Pancreas (tissue), 10 donors: ENCODE measurements at places on chromosomes 5 and 9.

GRCh38 chr5:84085387-84086041 is 299.2 kb downstream of the EDIL3 start:
- H3K36me3 ChIP-seq = no peaks in the 10 kb centered on the region
- no peak overlapping the region for H3K27ac ChIP-seq
- H3K4me3 ChIP-seq = no peak overlapping the region
- no peaks in the 10 kb centered on the region for H3K27me3 ChIP-seq

GRCh38 chr5:169911448-169912212 is 68.7 kb downstream of the INSYN2B start:
- H3K4me1 ChIP-seq = no peaks in the 10 kb centered on the region
- DNase-seq = no peak
- no peak overlapping the region for H3K27ac ChIP-seq
- H3K4me3 ChIP-seq = no peak overlapping the region
- no peaks in the 10 kb centered on the region for H3K27me3 ChIP-seq

GRCh38 chr9:88672874-88673689 is 138.1 kb downstream of the NXNL2 start:
- no peak overlapping the region for H3K4me3 ChIP-seq
- DNase-seq = no peak
- H3K27me3 ChIP-seq = no peaks in the 10 kb centered on the region
- H3K4me1 ChIP-seq = no peaks in the 10 kb centered on the region
- no peaks in the 10 kb centered on the region for H3K36me3 ChIP-seq

GRCh38 chr5:159003045-159004030 is 96.4 kb downstream of the EBF1 start:
- DNase-seq = no peak
- no peaks in the 10 kb centered on the region for H3K4me1 ChIP-seq
- H3K36me3 ChIP-seq = no peaks in the 10 kb centered on the region
- no peak overlapping the region for H3K4me3 ChIP-seq
- H3K27ac ChIP-seq = no peak overlapping the region

DNA sequence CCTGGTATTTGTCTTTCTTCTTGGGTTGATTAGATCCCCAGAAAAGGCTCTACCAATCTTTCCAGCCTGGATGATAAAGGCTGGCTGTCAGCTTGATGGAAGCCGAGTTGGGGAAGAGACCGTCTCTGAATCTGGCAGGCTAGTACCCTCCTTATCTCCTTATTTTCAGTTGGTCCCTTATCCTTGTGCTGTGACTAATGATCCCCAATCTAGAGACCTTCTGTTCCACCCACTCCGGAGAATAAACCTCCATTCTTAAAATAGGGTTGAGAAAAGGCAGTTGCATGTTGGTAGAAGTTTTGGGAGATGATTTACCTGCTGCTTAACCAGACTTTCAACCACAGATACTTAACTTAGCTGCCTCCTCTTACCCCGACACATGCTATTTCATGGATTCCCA is 52.3 kb downstream of the PRKACG start:
- no peak overlapping the region for H3K4me3 ChIP-seq
- H3K36me3 ChIP-seq = no peaks in the 10 kb centered on the region
- H3K27ac ChIP-seq = no peak overlapping the region

GRCh38 chr9:7117676-7118561 is 360.1 kb downstream of the KDM4C start:
- H3K4me1 ChIP-seq = peaks cover 16% of the 10 kb centered on the region
- H3K27ac ChIP-seq = no peak overlapping the region
- H3K4me3 ChIP-seq = no peak overlapping the region
- no peak for DNase-seq

GRCh38 chr5:106080535-106080934 is 1590.2 kb downstream of the EFNA5 start:
- H3K4me1 ChIP-seq = no peaks in the 10 kb centered on the region
- H3K27ac ChIP-seq = no peak overlapping the region
- H3K27me3 ChIP-seq = no peaks in the 10 kb centered on the region
- no peak for DNase-seq

DNA sequence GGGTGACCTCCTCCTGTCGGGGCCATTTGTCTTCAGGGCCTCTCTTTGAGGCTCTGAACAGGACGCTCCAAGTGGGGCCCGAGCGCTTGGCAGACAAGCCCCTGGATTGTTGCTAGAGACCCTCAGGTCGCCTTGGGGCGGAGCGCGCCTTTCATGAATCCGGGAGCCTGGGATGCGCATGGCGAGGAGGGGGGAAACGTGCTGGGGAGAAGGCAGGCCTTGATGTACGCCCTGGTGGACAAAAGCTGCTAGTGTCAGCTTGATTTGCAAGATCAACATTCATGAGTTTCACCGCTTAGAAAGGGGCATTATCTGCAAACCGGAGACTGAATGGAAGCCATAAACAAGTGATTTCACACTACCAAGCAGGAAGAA is 226.3 kb downstream of the SMARCA2 start:
- no peaks in the 10 kb centered on the region for H3K27me3 ChIP-seq
- peak overlapping the region; percentile 83 for H3K27ac ChIP-seq
- DNase-seq = peak; percentile 27
- no peak overlapping the region for H3K4me3 ChIP-seq
- no peaks in the 10 kb centered on the region for H3K36me3 ChIP-seq

GRCh38 chr5:172569861-172570558 is 71.1 kb upstream of the NEURL1B start:
- H3K36me3 ChIP-seq = no peaks in the 10 kb centered on the region
- no peak overlapping the region for H3K4me3 ChIP-seq
- H3K27ac ChIP-seq = no peak overlapping the region
- H3K4me1 ChIP-seq = no peaks in the 10 kb centered on the region

- no peaks in the 10 kb centered on the region for H3K4me1 ChIP-seq
- no peaks in the 10 kb centered on the region for H3K36me3 ChIP-seq
- H3K27me3 ChIP-seq = no peaks in the 10 kb centered on the region
- no peak for DNase-seq
Measured at GRCh38 chr9:30584559-30584958, 1799.9 kb upstream of the ACO1 start.

DNA sequence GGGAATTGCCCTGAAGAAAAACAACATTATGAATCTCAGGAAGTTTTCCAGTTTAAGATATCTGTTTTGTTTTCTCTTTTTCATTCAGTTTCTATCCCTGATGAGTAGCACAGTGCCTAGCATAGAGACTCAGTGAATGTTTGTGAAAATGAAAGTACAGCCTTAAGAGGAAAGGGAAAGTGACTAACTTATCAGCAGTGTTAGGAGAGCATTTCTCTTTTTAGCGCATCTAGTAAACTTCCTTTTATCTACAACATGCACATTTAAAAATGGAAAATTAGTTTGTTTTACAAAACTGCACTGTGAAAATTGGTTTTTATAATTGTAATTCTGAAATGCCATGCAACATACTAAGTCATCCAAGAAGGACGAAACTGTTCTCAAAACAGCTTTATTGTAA is 110.8 kb downstream of the SMARCA2 start:
- H3K27ac ChIP-seq = no peak overlapping the region
- H3K36me3 ChIP-seq = no peaks in the 10 kb centered on the region
- H3K4me1 ChIP-seq = peaks cover 24% of the 10 kb centered on the region
- H3K27me3 ChIP-seq = no peaks in the 10 kb centered on the region
- DNase-seq = no peak

DNA sequence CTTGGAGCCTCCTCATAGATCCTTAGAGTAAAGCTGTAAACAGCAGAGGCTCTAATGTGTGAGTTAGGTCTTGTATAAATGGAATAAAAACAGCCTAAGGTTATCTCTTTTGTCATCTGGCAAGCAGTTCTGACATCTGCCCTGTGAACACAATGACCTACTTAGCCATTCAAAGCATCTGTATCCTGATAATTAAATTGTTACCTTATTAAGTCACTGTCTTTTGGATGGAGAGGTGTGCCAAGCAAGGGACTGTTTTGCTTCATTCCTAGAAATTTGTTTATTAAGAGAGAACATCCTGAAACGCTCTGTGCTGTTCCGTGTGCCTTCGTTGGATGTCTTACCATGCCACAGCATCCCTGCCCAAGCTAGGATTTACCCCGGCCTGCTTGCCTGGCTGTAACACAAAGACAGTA is 1.5 kb downstream of the LSM11 start:
- H3K27me3 ChIP-seq = no peaks in the 10 kb centered on the region
- DNase-seq = no peak
- no peak overlapping the region for H3K27ac ChIP-seq
- H3K36me3 ChIP-seq = no peaks in the 10 kb centered on the region

DNA sequence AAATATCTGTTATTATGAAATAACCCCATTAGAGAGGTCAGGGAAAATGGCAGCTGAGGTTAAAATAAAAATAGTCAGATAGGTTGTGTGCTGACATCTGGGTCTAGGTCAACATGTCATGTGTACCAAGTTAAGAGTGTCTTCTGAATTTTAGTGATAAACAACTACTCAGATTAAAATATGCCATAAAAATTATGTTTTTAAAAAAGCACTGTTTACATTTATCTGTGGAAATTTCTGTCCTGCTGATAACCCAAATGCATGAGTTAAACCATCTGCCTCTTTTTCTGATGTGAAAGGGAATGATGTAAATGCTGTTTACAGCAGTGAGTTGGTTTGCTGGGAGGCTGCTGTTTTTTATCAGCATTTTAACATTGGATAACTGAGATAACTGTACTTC is 361.2 kb upstream of the TARS1 start:
- DNase-seq = no peak
- no peaks in the 10 kb centered on the region for H3K36me3 ChIP-seq
- no peak overlapping the region for H3K27ac ChIP-seq
- no peaks in the 10 kb centered on the region for H3K27me3 ChIP-seq

DNA sequence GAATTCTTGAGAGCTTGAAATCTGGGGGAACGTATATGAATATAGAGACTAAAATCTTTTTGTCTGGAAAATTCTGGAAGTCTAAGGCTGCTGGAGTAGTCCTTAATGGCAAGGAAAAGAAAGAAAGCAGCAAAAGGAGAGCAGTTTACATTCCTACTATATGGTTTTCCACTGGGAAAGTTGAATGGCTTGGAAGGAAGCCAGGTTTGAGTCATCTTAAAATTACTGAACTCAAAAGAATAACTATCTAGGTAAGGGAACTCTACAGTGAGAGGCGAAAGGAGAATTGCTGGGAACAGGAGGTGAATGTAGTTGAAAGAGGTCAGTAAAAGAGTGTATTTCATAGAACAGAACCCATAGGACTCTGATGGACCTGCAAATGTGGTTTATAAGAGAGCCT is 258.1 kb upstream of the EDIL3 start:
- no peak for DNase-seq
- H3K27ac ChIP-seq = no peak overlapping the region
- no peaks in the 10 kb centered on the region for H3K27me3 ChIP-seq
- no peaks in the 10 kb centered on the region for H3K36me3 ChIP-seq
- no peak overlapping the region for H3K4me3 ChIP-seq
- H3K4me1 ChIP-seq = no peaks in the 10 kb centered on the region

DNA sequence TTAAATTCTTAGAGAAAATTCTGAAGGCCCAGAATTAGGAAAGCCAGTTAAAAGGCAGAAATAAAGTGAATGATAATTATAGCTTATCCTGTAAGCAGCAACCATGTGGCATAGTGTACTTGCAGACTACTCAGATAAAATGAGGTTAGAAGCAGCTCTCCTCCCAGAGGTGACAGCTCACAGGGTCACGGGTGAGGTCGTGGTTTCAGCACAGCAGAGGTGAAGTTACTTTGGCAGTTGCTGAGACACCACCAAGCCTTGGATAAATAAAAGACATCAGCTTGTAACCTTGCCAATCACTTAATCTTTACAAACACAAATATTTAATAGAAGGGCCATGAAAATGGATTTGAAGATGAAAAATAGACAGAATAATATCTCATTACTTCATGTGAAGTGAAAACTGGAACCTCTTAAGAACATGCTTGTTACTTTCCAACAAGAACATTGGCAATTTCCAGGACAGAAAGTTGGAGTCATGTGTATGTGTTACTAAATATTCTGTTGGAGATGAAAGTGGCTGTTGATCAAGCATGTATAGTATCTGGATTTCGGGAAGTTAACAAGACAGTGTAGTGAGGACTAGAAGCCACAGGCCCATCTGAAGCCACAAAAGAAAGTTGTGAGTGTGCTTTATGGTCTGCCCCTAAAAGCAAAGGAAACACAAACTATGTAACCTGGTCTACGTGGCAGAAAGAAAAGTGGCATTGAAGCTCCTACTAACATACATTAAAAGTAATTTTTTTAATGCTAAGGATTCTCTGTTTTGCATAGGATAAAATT is 134.4 kb downstream of the ERCC6L2 start:
- no peak for DNase-seq
- H3K4me1 ChIP-seq = no peaks in the 10 kb centered on the region
- H3K4me3 ChIP-seq = no peak overlapping the region
- peaks cover 3% of the 10 kb centered on the region for H3K36me3 ChIP-seq

DNA sequence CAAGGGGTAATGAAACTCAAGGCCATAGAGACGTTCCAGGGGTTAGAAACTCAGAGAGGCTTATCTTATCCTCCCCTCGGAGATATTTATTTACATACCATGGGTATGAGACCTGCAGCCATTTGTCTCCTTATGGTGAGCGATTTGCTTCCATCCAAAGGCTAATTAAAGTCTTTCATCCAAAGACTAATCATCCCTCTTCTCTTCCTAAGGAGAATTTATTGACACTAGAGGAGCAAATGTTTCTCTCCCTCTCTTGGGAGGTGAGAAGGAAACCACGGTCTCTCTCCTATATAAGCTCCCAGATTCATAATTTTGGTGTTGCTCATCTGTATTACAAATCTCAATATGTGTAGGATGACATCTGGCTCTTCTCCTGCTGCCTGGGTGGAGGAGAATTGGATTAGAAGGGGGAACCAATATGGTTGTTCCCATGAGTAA is 31.0 kb upstream of the RPS23 start:
- no peaks in the 10 kb centered on the region for H3K36me3 ChIP-seq
- DNase-seq = no peak
- H3K27me3 ChIP-seq = no peaks in the 10 kb centered on the region
- no peak overlapping the region for H3K4me3 ChIP-seq

- H3K4me3 ChIP-seq = no peak within 1 kb of the TSS
- no peaks in the 10 kb centered on the region for H3K4me1 ChIP-seq
- H3K27ac ChIP-seq = no peak within 1 kb of the TSS
- no peak for DNase-seq
- no peaks in the 10 kb centered on the region for H3K27me3 ChIP-seq
Measured at GRCh38 chr5:159330131-159330800, at the start of gene IL12B. TSS of gene IL12B (minus strand) at chr5:159330487. CDS start at chr5:159326782, 3,705 bp downstream.

GRCh38 chr9:137431416-137431931 is 8.3 kb downstream of the NOXA1 start:
- no peak for DNase-seq
- H3K27ac ChIP-seq = no peak overlapping the region
- no peak overlapping the region for H3K4me3 ChIP-seq

DNA sequence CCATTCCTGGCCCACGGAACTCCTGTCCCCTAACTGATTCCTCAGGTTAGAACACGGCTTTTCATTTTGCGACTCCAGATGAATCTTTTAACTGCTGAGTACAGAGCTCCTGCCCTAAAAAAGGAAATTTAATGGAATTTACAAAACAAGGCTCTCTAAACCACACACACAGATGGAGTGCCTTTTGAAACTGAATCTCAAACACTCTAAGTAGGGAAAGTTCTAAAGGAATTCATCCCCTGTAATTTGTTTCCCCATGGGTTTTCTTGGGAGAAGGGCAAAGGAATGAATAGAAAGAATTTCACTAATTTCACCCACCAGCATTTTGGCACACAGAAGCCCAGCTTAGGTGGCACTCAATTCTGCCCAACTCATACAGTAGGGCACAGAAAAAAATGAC is 106.5 kb downstream of the THBS4 start:
- no peaks in the 10 kb centered on the region for H3K4me1 ChIP-seq
- H3K36me3 ChIP-seq = no peaks in the 10 kb centered on the region
- no peak overlapping the region for H3K4me3 ChIP-seq
- peak overlapping the region; percentile 34 for H3K27ac ChIP-seq
- no peak for DNase-seq

- H3K36me3 ChIP-seq = no peaks in the 10 kb centered on the region
- H3K27ac ChIP-seq = peak overlapping the region; percentile 34
- H3K27me3 ChIP-seq = no peaks in the 10 kb centered on the region
- DNase-seq = peak; percentile 96
- H3K4me3 ChIP-seq = no peak overlapping the region
- peaks cover 30% of the 10 kb centered on the region for H3K4me1 ChIP-seq
Measured at GRCh38 chr9:113558632-113559502, 95.3 kb downstream of the RGS3 start.
